Stimulated activated CD4-positive, alpha-beta T cell treated with anti-CD3 and anti-CD28 coated beads, Interleukin-4, amount 100 ng/mL, for 24 hours (primary cell): ENCODE measurements at places on chromosomes 2 and 18.

DNA sequence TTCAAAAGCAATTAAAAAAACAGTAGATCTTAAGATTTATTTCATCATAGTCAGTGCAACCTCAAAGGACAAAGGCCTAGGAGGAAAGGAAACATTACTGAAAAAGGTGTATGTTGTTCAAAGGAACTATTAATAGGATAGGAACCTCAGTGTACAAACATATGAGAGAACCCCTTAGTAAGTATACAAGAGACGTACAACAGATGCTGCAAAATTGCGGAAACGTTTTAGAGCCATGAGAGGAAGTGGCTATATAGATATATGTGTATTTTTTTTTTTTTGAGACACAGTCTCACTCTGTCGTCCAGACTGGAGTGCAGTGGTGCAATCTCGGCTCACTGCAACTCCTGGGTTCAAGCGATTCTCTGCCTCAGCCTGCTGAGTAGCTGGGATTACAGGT lies 22.2 kb downstream of the PIK3C3 start:
- DNase-seq, result no peak

GRCh38 chr2:221270806-221271205 lies 301.3 kb downstream of the EPHA4 start:
- DNase-seq, result no peak

DNA sequence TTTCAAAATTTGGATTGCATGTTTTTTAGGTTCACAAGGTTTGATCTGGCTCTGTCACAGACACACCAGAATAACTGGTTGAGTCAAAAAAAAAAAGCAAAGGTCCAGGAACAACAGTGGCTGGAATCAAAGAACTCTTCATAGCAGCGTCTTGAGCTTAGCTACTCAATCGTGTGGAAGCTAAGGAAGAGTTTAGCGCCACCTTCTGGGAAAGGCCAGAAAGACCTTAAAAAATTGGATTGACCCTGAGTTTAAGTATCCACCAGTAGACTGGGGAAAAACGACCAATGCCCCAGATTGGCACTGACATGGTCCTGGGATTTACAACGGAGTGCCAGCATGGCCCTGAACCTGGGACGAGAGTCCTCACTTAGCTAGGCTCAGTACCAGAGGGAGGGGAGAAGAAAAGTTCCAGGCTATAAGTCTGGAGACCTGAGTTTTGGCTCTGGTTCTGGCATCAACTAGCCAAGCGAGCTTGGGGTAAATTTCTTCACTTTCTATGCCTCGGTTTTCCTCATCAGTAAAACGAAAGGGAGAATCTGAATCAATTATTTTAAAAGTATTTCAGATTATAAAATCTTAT lies 71.1 kb upstream of the TFCP2L1 start:
- peak; percentile 6 for DNase-seq

DNA sequence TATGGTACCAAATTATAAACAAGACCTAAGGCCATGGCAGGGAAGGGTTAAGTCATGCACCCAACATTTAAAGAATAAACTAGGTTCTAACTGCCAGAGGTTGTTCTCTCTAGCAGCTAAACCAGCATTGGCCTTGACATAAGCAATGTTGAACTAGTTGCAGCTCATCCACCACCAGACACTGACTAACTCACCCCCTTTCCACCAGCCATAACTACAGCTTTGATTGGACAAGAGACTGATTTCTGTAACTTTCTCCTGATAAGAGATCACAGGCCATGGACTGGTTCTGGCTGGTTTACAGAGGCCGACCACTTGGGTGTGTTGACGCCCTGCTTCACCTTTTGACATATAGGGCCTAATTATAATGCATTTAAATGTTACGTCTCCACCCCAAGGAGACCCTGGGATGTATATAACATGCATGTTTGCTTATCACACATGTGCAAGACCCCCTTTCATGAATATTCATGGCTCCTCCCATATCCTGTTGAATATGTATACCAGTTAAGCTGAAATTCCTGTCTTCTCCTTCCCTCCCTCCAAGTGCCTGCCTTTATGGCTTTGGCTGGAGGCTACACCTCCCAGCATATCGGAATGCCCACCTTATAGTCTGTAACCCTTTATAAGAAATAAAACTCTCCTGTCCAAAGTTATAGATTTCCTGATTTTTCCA lies 75.9 kb downstream of the MRPS9 start:
- DNase-seq, result no peak

DNA sequence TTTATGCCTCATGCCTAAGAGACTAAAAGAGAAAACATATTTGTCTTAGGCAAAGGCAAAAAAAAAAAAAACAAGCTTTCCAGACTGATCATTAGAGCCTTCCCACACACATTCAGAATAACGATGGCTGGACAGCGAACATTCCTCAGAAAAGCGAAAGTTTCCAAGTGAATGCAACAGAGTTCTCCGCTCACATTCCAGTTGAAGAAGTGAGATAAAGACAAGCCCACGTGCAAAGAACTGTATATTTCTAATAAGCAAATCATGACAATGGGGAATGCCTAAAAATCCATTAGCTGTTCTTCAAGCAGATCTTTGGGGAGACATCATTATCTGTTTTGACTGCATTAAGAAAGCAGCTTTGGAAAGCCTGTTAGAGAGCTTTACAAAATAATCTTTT lies 347.9 kb downstream of the METTL4 start:
- DNase-seq, result no peak

DNA sequence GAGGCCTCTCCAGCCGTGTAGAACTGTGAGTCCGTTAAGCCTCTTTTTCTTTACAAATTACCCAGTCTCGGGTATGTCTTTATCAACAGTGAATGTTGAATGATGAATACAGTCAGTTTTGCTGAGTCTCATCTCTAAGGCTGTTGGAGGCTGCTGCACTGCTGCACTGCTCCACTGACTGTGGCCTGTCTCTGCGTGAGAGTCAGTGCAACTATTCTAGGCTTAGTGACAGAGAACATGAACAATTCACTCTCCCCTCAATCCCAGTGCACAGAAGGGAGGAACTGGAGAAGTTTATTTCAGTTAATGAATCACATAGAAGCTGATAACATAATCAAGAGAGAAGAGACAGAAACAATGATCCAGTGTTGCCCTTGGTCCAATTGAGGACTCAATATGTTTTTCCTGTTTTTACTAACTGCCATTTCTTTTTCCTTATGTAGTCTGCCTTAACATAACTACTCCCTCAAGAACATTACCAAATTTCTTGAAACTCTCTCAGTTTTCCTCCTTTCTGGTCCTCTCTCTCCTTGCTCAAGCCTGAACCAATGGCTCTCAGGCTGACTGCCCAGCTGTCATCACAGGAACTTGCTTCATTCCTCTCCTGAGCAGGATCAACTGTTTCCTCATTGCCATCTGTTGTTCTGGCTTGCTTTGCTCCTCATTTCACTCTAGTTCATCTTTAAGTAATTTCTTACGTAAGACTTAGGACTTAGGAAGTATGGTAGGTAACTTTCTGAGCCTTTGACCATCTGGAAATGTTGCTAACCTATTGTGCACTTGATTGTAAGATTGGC lies 483.2 kb downstream of the METTL4 start:
- no peak for DNase-seq

GRCh38 chr2:57370882-57371585 lies 675.6 kb upstream of the VRK2 start:
- DNase-seq, result no peak

DNA sequence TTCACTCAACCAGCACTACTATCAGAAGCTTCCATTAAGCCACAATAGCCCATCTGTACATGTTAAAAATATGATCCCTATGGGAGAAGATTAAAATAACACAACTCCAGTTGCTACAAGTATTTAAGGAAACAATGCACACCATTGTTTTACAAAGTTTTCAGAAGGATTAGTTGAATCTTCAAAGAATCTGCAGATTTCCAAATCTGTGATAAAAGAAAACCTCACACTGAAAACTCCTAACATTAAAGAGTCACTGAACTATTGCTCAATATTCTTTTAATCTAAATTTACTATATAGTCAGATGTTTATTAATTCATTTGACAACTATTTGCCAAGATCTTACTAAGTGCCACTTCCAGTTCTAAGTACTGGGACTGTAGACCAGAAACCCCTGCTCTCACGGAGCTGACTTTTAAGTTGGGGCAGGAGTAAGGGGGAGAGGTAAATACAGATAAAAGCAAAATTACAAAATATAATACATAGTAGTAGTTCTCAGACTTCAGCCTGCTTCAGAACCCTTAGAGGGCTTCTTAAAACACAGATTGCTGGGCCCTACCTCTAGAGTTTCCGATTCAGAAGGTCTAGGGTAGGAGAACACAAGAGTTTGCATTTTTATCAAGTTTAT lies 94.4 kb downstream of the STK39 start:
- no peak for DNase-seq

- no peak for DNase-seq
Observed at GRCh38 chr18:38792731-38793130, 1227.1 kb upstream of the CELF4 start.

DNA sequence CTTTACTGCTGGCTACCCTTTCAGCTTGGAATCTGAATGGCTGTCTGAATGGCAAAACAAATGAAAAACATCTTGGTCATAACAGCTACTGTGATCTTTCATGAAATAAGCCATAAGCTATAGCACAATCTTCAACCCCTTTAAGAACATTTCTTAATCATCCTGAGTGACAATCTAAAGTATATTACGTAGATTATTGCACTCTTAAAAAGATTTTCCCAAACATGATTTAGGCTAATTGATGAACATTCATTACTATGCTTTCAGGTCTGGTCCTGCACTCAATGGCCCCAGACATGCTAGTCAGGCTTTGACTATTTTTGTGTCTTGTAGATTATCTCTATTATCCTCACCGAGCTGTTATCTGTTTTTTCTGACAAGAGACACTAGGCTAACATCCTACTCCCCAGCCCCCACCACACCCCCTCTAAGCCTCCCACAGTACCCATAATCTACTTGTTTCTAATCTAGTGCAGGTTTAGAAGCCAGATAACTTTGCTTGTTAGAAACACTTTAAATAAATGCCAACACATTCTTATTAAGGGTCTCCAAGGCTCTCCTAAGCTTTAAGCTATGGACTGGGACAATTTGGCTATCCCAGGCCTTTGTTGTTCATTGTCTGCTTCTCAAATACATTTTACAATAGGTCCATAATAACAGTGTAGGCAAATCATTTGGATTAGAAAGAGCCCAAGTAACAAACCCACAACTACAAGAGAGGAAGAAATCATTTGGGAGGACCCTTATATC lies 4.2 kb downstream of the SMAD2 start:
- no peak for DNase-seq

- DNase-seq, result no peak
Observed at GRCh38 chr18:8461544-8461943, 147.7 kb upstream of the RAB12 start.

- DNase-seq, result no peak
Observed at GRCh38 chr2:83196225-83196624, 1262.9 kb downstream of the SUCLG1 start.

GRCh38 chr2:168194784-168195522 lies 52.4 kb downstream of the STK39 start:
- DNase-seq, result peak; percentile 58

DNA sequence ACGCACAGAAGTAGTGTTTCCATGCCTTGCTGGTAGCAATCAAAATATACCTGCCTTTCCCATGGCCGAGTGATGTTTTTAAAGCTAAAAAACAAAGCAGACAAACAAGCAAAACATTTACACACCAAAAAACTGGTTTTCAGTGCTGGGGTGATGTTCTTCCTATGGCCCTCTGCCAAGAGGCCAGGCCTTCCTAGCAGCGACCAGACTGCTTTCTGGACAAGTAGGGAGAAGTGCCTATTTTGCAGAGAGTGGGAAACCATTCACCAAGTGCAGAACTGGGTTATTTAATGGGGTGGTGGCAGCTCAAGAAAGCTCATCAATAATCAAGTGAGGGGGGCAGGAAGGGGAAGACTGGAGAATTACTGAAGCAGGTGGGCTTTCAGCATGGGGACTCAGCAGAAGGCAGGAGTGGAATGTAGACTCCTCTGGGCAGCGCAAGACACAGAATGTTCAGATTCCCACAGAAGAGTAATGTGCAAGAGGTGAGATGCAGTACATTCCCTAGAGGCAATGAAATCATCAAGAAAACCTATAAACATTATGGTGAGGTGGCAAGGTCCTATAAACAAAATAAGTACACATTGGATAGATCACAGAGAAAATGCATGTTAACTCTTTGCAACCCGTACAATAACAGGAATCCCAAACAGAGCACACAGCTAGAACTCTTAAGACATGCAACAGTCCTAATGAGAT lies 44.0 kb downstream of the CPO start:
- no peak for DNase-seq
